ENCODE measurements at places on chromosomes 11 and 22.

GRCh38 chr11:84673753-84674152 lies 953.4 kb downstream of the DLG2 start:
- DNase-seq: no peak

GRCh38 chr22:50303848-50304527 lies 3.5 kb downstream of the PLXNB2 start:
- DNase-seq: no peak

- no peak for DNase-seq
Measured at GRCh38 chr11:69802590-69802989, 16.6 kb downstream of the FGF3 start.

- no peak for DNase-seq
Measured at GRCh38 chr22:43313244-43313889, 29.8 kb downstream of the SCUBE1 start.

DNA sequence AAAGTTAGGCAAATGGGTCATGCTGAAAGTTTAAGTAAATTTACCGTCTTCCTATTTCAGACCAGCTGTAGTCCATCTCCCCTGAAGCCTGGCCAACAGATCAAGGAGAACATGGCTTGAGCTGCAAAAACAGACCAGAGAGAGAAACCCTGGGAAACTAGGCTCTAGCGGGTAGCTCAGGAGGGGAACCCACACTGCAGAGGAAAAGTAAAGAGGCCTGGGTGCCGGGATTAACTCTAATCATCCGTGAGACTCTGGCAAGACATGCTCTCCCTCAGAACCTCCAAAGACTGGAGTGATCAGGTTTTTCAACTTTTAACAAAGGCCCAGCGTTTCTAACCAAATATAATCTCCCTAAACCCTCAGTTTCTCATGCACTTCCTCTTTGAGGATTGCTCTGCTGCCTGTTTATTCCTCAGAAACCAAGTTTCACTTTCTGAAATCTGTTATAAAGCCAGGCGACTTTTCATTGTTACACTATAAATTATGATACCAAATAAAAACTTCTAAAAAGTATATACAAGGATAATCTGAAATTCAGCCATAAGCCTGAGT lies 67.5 kb downstream of the GAB2 start:
- DNase-seq: no peak

- no peak for DNase-seq
Measured at GRCh38 chr22:27416511-27417420, 384.8 kb downstream of the MN1 start.

GRCh38 chr11:34366522-34366921 lies 8.7 kb upstream of the ABTB2 start:
- DNase-seq: no peak
